ENCODE measurements at places on chromosomes 1 and 21.

DNA sequence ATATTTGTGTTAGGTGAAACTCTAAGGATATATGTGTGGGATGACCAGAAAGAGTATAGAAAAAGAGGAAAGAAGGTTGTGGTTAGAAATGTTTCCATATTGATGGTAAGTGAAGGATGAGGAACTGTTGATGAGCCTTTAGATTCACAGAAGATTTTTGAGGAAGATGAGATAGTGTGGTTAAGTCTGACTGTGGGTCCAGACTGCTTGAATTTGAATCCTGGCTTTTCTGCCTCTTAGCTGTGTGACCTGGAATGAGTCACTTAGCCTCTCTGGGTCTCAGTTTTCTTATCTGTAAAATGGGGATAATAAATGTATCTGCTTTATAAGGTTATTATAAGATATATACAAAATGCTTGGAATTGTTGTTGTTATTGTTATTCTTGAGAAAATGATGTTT is 27.5 kb downstream of the RGL1 start:
- no peak for DNase-seq

DNA sequence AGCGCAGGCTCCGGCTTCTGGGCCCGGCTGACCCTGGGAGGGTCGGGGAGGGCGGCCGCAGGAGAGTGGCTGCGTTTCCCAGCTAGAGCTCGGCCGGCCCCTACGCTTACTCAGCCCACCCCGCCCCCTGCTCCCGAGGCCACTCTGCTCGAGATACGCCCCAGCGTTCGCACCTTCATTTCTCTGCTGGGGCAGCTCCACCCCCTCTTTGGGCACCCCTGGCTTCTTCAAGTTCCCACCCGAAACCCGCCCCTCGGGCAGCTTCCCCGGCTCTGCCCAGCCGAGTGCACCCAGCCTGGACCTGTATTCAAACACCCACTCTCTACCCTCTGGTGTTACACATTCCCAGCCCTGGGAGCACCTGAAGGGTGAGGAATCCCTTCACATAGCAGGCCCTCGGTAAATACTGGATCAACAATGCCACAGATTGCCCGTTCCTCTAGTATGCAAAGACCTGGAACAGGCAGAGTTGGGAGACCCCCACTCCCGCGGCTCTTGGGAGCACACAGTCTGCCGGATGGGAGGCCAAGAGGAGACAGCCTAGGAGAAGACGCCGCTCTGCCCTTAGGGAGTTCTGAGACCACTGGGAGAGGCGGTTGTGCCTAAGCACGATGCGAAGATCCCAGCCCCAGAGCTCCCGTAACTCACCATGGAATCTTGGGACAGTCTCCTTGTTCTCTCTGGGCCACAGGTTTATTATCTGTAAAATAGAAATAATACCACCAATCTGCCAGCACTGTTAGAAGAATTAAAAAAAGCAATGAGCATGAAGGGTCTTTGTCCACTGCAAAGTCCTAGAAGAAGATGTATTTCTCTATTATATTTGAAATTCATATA is 566 bp upstream of the PAQR7 start:
- DNase-seq = no peak

- DNase-seq = no peak
Observed at GRCh38 chr1:210754878-210755665, 378.9 kb downstream of the KCNH1 start.

DNA sequence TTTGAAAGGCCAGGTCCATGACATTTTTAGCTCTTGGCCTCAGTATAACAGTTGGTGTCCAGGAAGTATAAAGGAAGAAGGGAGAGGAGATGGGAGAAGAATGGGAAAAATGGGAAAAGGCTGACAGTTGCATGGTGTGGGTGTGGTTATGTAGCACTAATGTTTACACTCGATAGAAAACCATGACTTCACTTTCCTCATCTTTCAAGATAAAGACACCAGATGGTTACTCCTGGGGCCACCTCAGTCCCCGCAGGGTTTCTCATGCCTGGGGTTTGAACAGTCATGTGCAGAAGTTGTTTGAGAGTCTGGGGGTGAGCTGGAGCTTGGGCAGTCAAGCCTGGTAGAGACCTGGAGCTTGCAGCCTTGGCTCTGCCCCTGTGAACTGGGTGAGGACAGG is 7.9 kb downstream of the PGBD2 start:
- no peak for DNase-seq

DNA sequence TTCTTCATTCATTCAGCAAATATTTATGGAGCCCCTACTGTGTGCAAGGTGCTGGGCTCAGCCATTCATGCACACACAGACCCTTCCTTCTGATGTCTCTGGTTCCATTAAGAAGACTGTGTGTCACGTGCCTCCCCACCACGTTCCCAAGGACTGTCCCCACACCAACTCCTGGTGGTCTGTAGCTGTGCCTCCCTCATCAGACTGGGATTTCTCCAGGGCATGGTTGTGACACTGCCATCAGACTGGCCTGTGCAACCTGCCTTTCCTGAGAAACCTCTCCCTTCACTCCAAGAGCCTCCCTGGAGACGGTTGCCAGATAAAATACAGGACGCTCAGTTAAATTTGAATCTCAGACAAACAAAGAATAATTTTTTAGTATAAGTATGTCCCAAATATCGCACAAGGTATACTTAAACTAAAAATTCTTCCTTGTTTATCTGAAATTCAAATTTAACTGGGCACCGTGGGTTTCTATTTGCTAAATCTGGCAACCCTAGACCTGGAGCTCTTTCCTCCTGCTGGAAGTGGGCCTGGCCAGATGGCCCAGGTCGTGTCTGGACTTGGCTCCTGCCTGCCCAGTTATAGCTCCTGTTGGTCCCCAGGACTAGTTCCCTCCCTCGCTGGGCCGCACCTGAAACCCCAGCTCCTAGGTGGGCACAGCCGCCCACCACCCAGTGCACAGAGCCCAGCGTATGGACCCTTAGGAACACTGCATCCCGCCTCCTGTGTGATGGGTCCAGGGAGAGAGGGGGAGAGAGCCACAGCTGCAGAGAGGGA is 76.9 kb downstream of the RAP1GAP start:
- DNase-seq = no peak

DNA sequence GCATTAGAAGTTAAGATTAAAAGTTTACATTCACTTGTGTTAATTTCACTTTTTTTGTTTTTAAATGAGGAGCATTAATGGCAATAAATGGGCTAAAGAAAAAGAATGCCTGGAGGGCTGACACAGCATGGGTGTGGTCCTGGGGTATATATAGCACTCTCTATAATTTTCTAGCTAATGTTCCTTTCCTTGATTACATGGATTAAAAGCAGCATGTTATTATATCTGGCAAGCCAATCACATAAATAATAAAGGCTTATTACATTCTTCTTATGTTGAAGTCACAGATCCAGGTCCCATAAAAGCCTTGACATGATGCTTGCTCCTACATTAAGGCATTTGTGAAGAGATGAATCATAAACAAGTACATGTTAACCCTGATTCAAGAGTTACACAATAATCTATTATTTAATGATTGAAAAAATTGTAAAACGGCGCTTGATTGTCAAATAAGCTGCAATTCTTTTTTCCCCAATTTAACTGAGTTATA is 91.4 kb downstream of the LYPLAL1 start:
- no peak for DNase-seq

- DNase-seq = no peak
Observed at GRCh38 chr1:170010443-170010842, 64.1 kb downstream of the KIFAP3 start.

Data from activated T-cell treated with anti-CD3 and anti-CD28 coated beads for 48 hours (primary cell).